Keratinocyte (primary cell): ENCODE measurements at places on chromosomes 12 and 14. TPM values are rescaled to one million over a fixed set of nuclear protein-coding genes. Genes with fewer than 3 reads are reported as not detected.

COQ10A gene
- polyA plus RNA-seq = 7.5 to 12.1 TPM (median 11.6 TPM) in 3 replicates

DIO2 gene
- 0.01 to 0.67 TPM (median 0.22 TPM) in 3 replicates for polyA plus RNA-seq

TAS2R7 gene
- polyA plus RNA-seq = not detected in 3 replicates

ANKS1B gene
- polyA plus RNA-seq = 0.04 TPM in 1 of 3 replicates, not detected in the others
